NCI-H1105 treated with DMSO at 0.1 percent for 48 hours (cell line): ENCODE measurements at places on chromosomes 7 and 10.

DNA sequence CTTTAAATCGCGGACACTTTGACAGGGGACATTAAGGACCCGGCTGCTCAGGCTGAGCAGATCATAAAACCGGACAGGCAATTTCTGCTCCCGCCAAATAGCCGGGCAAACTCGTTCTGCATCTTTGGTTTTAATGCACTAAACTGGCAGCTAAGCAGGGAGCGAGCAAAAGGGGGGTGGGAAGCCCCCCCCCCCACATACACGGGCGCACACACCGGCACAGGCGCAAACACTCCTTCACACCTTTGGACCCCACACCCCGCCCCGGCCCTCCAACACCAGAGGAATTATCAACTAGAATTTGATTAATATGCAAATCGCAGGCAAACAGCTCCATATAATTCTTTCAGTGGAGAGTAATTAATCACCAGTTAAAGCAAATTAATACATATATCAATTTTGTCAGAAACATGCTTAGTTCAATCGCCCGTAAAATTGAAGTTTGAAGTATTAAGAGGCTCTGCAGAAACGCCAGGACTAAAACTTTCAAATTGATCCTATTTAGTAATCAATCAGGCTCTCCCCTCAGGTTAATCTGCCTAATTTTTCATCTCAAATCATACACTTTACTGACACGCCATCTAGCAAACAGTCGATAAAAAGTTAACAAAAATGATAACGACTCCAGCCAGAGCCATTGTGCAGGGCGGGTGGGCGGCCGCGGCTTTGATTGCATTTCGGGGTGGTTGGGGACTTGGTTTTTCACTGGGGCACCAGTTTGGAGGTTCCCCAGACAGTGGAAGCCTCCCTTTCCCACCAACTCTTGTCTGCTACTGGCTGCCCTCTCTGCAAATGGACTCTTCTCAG is 9.9 kb downstream of the LBX1 start:
- no peak for DNase-seq

DNA sequence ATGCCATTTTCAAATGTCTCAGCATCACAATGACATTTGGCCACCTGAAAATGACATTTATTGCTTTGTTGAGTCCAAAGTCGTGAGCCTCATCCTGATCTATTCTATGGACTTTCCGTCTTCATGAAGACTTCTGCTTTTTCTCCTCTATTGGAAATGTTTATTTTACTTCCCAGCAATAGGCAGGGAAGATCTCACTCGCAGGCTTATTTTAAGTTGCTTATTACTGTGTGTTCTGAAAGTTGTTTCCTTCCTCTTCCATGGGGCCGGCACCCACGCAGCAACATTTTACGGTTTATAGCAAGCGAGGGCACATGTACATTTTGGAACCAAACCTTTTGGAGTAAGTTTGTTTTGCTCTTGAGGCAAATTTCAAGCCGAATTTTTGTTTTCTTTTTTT is 221.0 kb upstream of the KLF6 start:
- DNase-seq = no peak

DNA sequence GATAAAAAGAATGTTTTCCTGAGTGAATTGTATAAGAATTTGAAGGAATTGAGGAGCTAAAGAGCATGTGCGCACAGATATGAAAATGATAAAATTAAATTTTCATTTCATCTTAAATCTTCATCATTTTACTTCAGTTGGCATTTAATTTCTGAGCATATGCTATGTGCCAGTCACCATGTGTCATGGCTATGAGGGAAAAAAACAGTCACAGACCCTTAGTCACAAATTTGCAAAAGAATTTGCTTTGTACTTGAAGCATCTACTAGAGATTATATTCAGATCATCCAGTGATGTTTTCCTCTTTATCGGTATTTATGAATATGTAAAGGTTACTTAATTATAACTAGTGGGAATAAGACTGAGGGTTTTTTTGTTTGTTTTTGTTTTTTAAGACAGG is 29.8 kb downstream of the VCL start:
- no peak for DNase-seq

GRCh38 chr7:35029311-35029710 is 8.0 kb downstream of the DPY19L1 start:
- no peak for DNase-seq

GRCh38 chr10:19860107-19860506 is 43.9 kb downstream of the PLXDC2 start:
- DNase-seq = no peak

DNA sequence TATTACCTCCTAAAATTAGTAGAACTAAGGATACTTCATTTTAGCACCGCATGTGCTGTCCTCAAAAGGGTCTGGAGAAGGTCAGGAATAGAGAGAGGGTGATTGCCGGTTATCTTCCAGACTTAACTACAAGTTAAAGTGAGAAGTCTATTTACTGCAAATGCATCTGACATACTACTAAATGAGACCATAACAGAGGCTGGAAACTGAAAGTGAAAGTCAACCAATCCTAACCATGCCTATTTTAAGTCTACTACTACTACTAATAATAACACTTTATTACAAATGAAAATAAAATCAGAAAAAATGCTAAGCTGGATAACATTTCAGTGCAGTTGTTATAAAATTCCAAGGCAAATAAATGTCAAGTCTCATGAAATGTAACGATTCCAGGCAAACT is 244.7 kb downstream of the KIF20B start:
- no peak for DNase-seq

- peak; percentile 72 for DNase-seq
Observed at GRCh38 chr7:64811767-64812166, 17.5 kb downstream of the ZNF138 start.

GRCh38 chr7:27103489-27104226 is 1.2 kb upstream of the HOXA2 start:
- no peak for DNase-seq

- no peak for DNase-seq
Observed at GRCh38 chr10:85619832-85620231, 746.8 kb downstream of the GRID1 start.
